NCI-H526 (cell line): ENCODE measurements at places on chromosomes 7 and 10.

DNA sequence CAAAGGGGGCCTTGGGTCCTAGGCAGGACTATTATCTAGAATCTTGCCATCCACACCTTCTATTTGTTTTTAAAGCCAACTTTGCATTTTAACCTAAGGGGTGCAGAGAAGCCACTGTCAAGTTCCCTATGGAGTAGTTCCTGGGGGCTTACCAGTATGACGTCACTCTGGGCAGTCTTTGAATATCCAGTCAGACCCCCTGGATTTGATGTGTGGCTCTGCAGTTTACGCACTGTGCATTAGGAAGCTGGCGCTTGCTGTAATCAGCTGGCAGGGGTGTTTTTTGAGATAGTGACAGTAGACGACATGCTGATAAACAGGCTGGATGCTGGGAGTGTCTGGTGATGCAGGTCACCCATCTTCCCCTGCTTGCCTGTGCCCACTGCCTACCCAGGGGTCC lies 892.7 kb upstream of the ZNF722 start:
- no peak for DNase-seq

- DNase-seq: peak; percentile 16
Observed at GRCh38 chr10:88990384-88991160, at the start of gene FAS. Gene FAS (plus strand): TSS chr10:88990798. CDS start chr10:88990877, 79 bp downstream.

DNA sequence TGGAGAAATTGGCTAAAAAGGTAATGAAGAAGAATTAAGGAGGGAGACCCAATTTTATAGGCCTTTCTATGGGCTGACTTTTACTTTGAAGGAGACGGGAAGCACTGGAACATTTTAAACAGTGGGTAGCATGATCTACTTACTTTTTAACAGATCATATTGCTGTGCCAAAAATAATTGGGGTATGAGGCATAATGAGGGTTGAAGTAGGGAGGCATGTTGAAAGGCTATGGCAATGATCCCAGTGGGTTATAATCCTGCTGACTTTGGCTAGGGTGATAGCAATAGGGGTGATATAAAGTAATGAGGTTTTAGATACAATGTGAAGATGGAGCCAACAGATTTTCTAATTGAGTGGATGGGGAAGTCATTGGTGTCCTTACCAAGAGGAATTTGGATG lies 73.2 kb downstream of the GPR37 start:
- DNase-seq: no peak

DNA sequence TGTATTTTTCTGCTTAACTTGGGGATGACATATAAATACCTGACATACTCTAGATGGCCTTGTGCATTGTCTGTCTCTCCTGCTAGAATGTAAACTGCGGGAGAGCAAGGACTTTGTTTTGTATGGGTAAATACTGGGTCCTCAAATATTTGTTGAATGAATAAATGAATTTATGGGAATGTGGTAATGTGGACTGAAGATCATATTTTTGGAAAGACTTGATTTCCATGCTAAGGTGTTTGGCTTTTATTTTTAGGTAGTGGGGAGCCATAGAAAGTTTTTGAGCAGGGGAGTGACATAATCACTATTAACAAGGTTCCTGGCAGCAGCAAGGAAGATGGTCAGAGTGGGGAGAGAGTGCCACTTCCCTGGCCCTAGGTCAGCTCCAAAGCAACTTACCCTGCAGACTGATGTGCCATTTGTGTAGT lies 27.0 kb downstream of the UBTD1 start:
- no peak for DNase-seq

- DNase-seq: no peak
Observed at GRCh38 chr7:55109404-55110167, 90.8 kb downstream of the EGFR start.

DNA sequence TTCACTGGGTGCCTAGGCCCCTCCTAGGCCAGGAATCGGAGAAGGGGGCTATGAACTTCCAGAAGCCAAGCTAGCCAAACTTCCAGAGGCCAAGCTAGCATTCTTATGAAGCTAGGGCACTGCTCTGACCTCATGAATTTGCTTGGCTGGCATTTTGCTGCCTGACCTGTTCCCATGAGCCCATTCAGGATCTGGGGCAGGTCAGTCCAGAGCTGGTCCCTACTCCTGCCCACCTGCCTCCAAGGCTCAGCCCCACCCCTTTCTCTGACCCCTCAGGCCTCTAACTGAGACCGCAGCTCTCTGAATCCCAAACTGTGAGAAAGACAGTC lies 1.3 kb upstream of the PPIF start:
- no peak for DNase-seq
